Suppressor macrophage treated with lipopolysaccharide for 1 hour (primary cell): ENCODE measurements at places on chromosomes 16 and 17.
A peak's percentile ranks its signal among the peaks of the same experiment; 100 is the strongest.

DNA sequence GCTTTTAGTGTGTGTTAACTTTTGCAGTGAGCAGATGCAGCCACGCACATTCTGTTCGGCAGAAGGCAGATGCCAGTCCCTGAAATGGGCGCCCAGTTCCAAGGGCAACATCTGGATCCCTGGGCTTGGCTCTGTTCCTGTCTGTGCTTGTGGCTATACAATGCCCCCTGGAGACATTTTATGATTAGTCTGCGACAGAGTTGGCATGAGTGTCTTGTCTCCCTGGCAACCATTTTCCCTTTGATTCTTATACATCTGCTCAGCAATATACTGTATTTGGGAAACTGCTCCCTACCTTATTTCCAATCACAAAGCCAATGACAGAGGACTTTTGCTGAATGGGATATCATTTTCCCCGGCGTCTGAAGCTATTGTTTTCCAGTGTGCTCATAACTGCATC is 1629.5 kb upstream of the GOT2 start:
- DNase-seq: no peak

GRCh38 chr16:67803894-67804293 is 2.5 kb downstream of the RANBP10 start:
- peak; percentile 66 for DNase-seq

GRCh38 chr17:61444075-61444474 is 8.1 kb upstream of the TBX4 start:
- no peak for DNase-seq

DNA sequence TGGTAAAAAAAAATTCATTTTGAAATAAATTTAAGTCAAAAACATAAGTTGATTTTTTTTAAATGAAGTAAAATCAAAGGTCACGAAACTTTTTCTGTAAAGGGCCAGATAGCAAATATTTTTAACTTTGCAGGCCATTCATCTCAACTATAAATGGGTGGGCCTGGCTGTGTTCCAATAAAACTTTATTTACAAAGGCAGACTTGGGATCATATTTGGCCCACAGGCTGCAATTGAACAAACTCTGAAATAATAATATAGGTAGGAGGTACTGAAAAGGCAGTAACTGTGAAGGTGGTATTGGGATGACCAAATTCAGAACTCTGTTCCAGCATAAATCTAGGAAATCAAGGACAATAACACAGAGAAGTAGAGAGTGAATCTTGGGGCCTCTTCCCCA is 12.2 kb upstream of the EMP2 start:
- DNase-seq: no peak

DNA sequence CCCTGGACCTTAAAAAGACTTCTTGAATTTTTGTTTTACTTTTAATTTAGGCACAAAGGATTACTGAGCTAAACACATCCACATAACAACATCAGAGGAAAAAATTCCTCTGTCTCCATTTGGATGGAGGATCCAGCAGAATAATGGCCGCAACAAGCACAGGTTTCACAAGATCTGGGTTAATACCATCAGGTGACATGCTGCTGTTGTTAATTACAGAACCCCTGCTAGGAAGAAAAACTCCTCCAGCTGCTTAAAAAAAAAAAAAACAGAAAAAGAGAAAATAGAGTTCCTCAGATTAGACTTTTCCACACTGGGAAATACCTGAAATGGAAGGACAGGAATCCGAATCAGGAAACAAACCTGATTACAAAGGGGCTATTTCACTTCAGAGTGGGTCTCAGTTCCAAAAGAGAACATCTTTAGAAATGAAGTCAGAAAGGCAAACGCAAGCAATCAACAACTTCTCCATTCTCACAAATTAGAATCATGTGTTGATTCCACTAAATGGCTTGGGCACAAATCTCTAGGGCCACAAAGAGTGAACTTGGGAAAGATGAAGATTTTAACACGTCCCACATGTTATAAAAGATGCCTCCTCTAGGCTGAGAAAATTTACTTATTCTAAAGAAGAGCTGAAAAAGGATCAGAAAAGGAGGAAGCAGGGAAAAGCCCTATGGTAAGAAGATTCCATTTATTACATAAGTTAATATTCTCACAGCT is 44.0 kb downstream of the SPOP start:
- peak; percentile 42 for DNase-seq

DNA sequence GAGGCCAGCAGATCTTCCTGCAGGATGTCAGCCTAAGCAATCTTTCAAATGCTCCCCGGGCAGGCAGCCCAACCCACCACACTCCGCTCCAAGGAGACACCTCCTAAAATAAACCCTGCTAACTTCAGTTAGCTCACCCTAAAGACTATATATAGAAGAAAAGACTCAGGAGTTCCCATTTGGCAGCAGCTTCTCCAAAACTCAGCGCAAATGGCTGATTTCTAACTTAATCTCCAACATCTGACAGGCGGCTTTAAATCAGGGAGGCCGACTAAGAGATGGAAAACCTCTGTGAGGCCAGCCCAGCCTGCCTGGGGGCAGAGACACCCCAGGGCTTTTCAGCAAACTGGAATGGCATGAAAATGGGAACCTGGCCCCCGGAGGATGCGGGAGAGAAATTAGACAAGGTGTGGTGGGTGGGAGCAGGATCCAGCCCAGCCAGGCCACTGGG is 91.6 kb downstream of the XYLT1 start:
- peak; percentile 34 for DNase-seq

DNA sequence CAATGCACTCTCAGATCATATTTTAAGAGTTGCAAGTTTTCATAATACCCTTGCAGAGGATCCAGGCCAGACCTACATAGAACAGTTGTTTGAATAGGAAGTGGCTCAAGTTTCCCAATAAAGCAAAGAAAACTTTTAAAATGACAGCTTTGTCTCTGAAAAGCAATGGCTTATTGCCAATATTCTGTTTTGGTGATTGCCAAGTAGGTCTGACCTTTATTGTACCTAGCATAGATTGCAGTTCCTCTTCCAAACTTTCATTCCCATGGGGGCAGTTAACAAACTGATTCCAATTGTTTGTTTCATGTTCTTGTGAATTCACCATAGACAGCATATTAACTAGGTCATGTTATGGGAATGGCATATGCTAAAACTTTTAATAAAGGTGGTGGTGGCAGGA is 664.6 kb upstream of the CA10 start:
- DNase-seq: no peak

DNA sequence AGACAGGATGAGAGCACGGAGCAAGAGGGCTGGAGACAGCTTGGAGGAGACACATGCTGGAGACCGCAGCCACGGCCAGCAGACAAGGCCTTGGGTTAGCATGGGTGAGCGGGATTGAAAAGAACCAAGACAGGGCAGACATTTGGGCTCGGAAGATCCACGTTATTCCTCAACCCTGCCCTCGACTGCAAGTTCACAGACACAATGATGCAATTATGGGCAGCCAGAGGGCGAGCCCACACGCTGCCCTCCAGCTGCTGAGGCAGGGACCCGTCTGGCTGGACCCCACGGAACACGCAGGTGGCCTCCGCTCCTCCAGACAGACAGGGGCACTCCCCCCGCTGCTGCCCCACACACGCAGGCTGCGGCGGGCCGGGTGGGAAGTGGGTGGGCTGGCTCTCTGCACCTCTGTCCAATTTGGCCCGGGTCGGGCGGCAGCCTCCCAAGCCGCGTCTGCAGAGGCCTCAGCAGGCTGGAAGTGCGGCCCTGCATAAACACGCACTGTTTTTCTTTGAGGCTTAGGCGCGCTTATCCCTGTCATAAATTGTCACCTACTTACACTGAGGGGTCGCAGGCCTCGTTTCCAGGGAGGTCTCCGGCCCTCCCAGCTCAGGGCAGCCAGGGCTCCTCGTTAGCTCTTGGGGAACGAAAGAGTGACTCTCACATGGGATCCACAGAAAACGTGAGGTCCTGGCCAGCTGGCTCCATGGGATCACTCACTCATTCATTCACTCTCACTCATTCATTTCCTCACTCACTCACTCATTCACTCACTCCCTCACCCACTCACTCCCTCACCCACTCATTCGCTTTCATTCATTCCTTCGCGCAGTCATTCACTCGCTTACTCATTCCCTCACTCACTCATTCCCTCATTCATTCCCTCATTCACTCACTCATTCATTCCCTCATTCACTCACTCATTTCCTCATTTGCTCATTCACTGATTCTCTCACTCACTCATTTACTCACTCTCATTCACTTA is 303.9 kb downstream of the C16orf95 start:
- no peak for DNase-seq

- no peak for DNase-seq
Measured at GRCh38 chr17:69880591-69881112, 194.4 kb upstream of the KCNJ16 start.

DNA sequence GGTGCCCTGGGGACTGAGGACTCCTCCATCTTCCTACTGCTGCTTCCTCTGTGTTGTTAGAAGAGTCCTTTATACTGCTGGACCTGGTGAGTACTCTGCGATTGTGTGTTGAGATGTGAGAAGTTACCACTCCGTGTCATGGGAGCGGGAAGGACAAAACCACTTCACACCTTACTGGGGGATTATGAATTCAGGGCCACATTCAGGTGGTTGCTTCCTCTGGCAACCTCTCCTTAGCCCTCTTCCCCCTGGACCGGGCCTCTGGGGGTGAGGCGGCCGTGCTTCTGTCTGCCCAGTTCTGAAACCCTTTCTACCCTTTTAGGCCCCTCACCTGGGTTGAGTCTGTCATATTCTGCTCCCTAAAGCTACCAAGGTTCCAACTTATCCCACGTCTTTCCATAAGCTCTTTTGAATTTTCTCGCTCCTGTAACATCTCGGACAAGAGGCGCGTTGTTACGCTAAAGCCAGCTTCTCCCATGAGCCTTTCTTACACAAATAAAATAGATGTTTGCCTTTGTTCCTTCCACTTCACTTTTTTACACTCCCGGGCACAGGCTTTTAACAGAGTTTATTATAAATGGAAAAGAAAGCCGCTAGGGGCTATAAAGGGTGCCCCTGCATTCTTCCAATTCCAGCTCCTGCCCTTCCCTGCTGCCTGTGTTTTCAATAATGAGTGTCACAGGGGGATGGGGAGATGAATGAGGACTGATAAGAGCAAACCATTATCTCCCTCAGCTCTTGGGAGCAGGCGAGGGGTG is 20.7 kb upstream of the CDH13 start:
- DNase-seq: no peak

DNA sequence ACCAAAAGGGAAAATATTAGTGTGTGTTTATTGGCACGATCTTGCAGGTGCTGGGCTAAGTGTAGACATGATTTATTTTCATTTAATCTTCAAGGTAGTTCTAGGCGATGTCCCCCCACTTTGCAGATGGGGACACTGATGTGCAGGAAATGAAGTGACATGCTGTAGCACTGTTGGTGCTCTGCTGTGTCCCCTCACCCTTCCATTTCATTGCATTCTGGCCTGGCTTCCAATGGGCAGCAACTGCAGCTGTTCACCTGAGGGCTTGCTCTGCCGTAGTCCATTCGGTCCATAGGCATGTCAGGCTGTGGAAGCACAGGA is 123.9 kb downstream of the PRKCB start:
- DNase-seq: no peak

DNA sequence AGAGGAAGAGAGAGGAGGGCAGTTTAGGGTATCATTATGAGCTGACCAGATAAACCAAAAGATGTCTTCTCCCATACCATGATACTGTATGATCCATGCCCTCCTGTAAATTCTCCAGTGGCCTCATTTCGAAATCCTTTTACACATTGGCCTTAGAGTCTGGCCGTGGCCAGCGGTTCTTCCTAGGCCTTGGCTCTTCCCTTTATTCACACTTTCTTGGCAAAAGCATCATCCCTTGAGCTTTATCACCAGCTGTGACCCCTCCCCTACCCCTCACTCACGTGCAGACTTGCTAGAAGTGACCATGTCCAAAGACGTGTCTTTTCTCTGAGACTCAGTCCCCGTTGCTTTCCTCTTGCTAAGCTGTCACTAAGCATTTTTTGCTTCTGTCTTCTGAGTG is 22.8 kb downstream of the KATNIP start:
- no peak for DNase-seq

DNA sequence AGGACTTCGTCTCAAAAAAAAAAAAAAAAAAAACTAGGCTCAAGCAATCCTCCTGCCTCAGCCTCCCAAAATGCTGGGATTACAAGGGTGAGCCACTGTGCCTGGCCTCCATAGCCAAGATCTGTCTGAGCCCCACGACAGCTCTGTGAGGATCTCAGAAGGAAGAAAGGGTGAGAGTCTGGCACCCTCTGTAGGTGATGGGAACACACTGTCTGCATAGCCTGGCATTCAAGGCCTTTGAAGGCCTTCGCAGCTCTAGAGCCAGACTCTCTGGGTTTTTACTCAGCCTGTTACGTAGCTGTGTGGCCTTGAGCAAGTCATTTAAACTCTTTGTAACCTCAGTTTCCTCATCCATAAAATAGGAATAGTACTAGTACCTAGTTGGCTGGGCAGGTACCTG is 6.3 kb upstream of the XPO6 start:
- peak; percentile 70 for DNase-seq
